ENCODE measurements at places on chromosomes 11 and 22.
A peak's percentile ranks its signal among the peaks of the same experiment; 100 is the strongest.

- no peak for DNase-seq
These were observed 89.7 kb upstream of the SHANK2 start for GRCh38 chr11:71342116-71342515.

DNA sequence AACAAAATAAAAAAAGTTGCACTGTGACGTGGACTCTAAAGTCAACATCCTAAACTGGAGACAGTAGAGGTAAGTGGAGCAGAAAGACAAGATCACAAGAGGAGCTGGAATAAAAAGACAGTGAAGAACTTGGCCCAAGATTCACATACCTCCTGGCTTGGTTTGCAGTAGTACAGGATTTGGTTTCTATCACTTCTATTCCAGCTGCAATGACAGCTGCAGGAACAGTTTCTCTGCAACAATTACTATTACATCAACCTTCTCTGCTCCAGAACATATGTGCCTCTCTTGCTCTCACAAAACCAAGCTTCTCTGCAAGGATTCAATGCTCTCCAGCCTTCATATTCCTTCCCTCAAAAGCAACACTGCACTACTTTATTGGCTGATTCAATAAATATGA, 7.8 kb upstream of the KDM2A start:
- DNase-seq: no peak

DNA sequence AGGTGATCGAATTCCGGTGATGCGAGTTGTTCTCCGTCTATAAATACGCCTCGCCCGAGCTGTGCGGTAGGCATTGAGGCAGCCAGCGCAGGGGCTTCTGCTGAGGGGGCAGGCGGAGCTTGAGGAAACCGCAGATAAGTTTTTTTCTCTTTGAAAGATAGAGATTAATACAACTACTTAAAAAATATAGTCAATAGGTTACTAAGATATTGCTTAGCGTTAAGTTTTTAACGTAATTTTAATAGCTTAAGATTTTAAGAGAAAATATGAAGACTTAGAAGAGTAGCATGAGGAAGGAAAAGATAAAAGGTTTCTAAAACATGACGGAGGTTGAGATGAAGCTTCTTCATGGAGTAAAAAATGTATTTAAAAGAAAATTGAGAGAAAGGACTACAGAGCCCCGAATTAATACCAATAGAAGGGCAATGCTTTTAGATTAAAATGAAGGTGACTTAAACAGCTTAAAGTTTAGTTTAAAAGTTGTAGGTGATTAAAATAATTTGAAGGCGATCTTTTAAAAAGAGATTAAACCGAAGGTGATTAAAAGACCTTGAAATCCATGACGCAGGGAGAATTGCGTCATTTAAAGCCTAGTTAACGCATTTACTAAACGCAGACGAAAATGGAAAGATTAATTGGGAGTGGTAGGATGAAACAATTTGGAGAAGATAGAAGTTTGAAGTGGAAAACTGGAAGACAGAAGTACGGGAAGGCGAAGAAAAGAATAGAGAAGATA, at the start of gene MALAT1:
MALAT1 (plus strand) TSS at position 69 of the 736 bp plus-strand sequence.
- peak; percentile 92 for DNase-seq

GRCh38 chr11:37142591-37142990, 544.6 kb upstream of the RAG2 start:
- DNase-seq: no peak

GRCh38 chr11:100629671-100630070, 57.4 kb upstream of the ARHGAP42 start:
- DNase-seq: no peak
